ENCODE measurements at places on chromosomes 11 and 22.

DNA sequence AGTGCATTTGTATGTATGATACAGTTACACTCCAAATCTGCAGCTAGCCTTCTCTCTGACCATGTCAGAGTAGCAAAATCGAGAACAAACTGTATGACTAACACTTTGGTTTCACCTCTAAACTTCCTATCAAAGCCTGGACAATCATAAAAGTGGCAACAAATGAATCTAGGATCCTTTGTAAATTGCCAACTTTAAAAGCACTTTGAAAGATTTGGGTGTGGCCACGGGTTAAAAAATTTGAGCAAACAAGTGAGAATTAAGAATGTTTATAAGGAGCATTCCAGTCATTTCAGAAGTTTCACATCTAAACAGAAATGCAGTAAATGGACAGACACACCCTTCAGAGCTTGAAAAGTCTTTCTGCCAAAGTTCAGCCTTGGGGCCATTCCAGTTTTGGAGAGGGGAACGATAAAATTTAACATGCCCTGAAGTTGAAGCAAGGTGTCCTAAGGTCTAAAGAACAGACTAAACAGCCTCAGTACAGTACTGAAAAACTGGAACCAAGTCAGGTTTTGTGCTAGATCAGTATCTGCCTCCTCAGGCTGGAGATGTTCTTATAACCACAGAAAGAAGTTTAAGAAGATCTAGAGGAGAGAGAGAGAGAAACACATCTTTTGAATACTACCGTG lies 181.9 kb upstream of the BDNF start:
- no peak for DNase-seq

GRCh38 chr22:38187413-38188212 lies 6.0 kb upstream of the PLA2G6 start:
- no peak for DNase-seq

DNA sequence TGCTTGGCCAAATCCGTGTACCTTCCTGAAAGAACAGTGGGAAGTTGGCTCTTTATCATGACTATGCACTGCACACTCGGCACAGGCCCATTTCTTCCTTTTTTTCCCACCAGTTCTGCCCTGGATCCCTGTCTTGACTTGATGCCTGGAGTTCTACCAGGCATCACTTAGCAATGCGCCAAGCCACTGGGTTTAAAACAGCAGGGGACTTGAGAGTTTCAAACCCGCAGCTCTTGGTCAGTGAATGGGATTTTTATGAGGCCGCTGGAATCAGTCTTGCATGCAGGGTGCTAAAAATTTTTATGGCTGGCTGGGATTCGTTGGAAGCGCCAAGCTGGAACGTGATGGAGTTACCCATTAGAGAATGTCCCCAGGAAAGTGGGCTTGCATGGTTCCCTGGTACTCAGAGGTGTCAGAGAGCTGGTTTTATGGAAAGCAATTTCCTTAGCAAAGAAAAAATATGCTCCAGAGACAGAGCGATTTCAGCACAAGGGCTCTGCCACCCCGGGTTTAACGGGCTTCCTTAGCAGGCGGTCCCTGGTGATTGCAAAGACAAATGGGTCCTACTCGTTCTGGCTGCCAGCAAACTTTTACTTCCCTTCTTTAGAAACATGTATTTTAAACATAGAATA lies 432.9 kb downstream of the TENM4 start:
- DNase-seq: no peak

DNA sequence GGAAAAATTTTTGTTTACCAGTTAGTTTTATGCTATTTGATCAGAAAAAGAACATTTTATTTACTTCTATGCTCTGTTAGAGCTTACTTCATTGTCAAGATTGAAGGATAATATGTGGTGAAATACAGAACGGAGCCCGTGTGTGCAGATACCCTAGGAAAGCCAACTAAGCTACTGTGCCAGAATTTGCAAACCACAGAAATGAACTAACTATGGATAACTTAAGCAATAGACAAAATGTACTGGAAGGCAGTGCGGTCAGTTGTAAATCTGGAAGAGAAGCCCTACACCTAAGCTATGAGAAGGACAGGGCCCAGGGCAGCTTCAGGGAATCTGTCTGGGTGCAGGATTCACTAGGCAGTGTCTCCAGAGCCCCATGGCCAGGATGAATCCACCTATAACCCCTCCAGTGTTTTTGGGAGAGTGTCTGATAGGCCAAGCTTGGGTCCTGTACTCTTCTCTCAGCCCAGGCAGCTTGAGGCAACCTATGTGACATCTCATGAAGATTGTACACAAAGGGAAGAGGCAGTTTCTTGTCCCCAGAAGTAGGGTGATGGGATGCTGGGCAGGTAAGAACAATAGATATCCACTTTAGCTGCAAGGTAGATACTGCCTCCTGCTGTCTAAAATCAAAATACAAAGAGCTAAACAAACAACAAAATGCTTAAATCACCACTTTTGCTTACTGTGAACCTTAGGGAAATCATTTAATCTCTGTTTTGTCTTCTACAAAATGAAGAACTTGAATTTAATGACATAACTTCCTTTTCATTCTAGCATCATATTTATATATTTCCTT lies 12.1 kb downstream of the MMP7 start:
- no peak for DNase-seq

GRCh38 chr22:43337385-43337784 lies 5.8 kb downstream of the SCUBE1 start:
- DNase-seq: peak; percentile 33

- DNase-seq: no peak
Observed at GRCh38 chr11:24793479-24793878, 296.6 kb downstream of the LUZP2 start.

- DNase-seq: no peak
Observed at GRCh38 chr11:123187248-123187647, 7.8 kb downstream of the CLMP start.

DNA sequence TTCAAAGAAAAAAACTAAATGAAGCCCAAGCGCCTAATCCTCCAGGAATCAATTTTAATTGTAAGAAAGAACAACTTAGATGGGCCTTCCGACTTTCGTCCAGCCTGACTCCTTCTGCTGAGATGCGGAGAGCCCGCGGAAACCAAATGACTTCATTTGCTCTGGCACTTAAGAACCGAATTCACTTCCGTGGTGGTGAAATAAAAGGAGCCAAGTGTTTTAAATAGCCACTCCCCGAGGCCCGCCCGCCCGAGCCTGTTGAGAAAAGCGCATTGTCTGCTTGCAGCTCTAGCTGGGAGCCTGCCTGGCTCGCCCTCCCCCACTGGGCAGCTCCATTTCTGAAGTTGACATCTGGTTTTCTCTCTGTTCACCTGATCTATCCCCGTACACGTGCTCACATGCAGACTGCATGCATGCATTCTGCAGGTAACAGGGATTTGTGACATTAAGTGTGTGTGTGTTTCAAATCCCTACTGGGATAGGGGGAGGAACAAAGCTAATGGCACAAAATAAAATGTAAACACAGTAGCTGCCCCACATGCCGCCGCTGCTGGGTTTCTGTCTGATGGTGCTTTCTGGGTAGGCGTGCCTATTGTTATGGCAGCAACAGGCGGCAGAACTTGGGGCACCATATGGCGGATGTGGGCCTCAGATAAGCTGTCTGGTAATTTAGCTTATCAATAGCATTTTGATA lies 6.2 kb downstream of the TEAD1 start:
- DNase-seq: peak; percentile 77

GRCh38 chr11:116970485-116971292 lies 127.5 kb downstream of the SIK3 start:
- no peak for DNase-seq

DNA sequence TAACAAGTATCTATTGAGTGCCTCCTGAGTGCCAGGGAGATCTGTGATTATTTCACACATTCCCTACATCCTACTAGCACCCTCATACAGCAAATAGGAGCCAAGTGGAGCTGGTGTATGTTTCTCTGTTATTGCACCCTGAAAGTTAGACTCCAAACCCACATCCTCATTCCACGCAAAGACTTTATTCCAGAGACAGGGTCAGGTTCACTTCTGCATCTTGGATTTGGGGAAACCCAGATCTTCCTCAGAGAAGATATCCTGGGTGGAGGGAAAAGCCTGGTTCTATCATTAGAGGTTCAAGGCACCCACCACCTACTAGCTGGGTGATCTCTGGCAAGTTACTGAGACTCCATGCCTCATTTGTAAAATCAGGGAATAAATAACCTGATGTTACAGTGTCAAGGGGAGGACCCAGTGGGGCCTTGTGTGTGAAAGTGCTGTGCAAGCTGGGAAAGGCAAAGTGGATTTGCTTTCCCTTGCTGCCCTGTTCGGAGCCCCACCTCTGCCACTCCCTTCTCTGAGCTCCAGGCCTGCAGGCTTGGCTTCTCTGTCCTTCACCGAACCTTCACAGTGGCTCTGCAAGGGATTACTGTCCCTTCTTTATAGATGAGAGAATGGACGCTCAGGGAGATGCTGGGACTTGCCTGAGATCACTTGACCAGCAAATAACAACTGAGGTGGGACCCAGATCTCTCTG lies 991 bp upstream of the SLCO2B1 start:
- no peak for DNase-seq

DNA sequence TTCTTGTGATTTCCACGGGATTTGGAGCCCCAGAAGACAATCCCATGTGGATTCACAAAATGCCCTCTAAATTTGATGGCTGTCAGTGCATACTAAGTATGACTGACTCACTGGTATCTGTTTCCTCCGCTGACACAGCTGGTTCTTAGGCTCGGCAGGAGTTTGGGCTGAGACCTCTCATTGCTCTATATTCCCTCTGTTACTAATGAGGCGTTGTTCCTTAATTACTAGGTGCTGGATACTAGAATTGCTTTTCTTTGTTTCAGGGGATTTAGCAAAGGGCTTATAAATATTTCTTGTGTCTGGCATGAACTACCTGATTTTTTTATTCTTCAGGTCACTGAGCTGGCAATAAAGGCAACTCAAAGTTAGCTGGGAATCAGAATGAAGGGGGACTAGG lies 53.2 kb upstream of the EHF start:
- DNase-seq: no peak

DNA sequence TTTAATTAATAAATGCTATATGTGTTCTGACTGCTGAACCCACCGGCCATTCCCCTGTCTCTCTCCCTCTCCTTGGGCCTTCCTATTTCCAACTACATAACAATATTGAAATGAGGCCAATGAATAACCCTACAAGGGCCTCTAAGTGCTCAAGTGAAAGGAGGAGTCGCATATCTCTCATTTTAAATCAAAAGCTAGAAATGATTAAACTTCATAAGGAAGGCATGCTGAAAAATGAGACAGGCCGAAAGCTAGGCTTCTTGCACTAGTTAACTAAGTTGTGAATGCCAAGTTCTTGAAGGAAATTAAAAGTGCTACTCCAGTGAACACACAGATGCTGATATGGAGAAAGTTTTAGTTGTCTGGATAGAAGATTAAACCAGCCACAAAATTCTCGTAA lies 109.2 kb downstream of the TSPAN18 start:
- DNase-seq: no peak

DNA sequence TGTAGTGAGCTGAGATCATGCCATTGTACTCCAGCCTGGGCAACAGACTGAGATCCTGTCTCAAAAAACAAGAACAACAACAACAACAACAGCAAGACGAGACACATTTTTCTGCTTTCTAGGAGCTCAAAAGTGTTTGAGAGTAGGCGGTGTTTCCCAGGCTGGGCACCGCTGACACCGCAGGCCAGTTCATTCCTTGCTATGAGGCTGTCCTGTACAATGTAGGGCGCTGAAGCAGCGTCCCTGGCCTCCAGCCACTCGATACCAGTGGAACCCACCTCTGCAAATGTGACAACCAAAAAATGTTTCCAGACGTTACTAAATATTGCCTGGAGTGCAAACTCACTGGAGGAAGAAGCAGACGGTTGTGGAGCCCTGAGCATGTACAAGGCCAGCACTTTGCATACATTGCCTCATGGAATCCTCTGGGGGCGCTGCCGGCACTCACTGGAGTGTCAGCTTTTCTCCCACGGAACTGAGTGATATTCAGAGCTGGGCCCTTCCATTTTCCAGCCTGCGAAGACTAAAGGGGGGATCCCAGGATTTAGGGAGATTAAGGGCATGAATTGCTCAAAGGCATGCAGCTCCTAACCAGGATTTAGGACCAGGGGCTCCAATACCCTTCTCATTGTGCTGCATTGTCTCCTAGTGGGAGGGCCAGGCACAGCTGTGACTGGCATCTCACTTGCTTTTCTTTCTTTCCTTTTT lies 5.8 kb upstream of the MIEF1 start:
- peak; percentile 63 for DNase-seq

- no peak for DNase-seq
Observed at GRCh38 chr11:45171550-45171949, 25.1 kb downstream of the PRDM11 start.

DNA sequence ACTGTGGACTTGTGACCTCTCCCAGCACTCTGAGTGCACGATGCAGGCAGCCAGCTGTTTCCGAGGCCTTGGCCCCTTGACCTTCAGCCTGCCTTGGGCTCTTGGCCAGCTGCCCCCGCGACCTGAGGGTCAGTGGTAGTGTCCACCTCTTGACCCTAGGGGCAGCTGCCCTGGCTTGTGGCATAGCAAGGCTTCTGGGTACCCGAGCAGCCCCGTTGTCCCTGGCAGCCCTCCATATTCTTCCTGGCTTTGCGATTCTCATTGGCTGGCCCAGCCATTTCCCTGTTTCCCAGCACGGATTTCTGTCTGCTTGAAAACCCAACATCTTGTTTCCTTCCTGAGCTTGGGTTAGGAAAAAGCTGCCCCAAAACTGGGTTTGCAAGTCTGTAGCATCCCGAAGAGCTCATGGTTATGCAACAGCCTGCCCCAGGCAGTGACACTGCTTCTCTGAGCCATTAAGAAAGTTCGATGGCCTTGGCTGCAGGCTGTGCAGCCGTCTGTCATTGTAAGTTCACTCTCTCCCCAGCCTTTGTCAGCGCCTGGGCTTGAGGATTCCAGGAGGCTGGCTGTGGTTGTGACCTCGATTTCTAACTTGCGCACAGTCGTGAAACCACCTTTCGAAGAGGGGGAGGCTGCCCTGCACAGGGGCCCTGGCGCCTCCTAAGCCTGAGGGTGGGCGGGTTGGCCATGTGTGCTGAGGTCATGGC lies 48.8 kb downstream of the FBLN1 start:
- DNase-seq: peak; percentile 15

GRCh38 chr22:19143212-19143611 lies 1.2 kb downstream of the ESS2 start:
- no peak for DNase-seq

GRCh38 chr11:33064033-33064825 lies 24.9 kb downstream of the TCP11L1 start:
- no peak for DNase-seq

DNA sequence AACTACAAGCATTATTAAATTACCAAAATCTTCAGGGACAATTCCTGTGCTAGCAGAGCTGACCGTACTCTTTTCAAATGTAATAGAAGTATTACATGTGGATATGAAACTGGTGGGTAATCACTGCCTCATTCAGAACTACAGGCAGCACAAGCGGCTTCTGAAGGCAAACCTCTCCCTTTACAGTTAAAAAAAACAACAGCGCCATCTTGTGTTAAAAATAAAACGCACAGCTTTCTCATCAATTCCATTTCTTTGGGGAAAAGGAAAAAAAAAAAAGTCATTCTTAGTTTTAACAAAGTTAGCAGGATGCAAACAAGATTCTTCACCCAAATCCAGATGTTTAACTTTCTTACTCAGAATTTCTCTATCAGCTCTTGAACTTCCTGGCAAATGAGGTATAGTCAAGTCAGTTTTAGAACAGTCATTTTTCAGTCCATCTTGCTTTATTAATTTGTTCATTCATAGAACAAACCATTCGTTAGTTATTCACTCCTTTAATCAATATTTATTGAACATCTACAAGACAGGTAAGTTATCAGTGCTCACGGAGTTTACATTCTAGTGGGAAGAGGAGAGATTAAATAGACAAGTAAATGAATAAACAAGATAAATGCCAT lies 331.8 kb upstream of the MPPED2 start:
- peak; percentile 58 for DNase-seq

All from AG08395 (cell line).